CD8-positive, alpha-beta T cell (primary cell): ENCODE measurements at places on chromosomes 3 and 15.

DNA sequence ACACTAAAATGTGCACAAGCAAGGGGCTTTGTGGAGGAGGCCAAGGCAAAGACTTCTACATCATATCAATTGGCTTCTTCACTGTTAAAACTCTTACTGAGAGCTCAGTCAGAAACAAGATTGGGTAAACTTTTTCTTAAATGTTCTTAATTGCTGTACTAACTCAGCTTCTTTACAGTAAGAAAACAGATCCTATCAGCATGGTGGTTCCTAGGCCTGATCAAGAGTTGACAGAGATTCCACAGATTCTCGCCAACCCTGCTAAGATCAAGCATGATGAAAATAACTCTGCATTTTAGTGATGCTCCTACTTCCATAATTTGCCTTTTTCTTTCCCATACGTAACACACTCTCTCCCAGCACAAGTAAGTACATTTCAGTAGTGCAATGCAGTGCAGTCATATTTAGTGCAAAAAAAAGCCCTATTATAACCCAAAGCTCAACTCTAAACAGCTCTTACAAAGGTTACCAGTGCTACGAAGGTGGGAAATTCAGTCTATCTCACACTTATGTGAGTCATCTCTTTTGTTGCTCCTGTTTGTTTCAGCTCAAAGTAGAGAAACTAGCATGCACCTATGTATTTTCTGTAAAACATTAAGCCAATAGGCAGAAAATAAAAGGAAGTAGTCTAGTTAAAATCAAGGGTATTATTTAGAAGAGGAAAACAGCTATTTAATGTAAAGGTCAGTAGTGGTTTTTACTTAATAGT lies 29.9 kb downstream of the TIGIT start:
- DNase-seq: no peak

GRCh38 chr3:64578797-64579196 lies 109.0 kb downstream of the ADAMTS9 start:
- no peak for DNase-seq

- DNase-seq: no peak
These were observed 123.9 kb downstream of the RSRC1 start for GRCh38 chr3:158233791-158234190.

GRCh38 chr3:151426341-151426657 lies 34.6 kb downstream of the IGSF10 start:
- DNase-seq: no peak

DNA sequence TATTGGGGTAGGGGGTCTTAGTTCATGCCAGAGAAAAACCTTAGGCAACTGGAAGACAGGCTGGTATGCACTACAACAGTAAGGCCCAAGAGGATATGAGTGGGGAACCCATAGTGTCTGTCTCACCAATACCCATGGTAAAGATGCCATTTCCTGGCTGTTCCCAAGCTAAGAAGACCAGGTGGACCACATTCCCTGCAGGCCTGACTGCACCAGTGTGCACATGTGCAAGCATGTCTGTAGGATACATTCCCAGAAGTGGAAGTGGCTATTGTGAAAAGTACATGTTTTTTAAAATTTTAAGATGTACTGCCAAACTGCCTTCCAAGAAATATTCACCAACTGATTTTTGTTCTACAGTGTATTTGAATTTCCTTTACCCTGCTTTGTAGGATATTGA lies 207.3 kb upstream of the CTNNB1 start:
- no peak for DNase-seq

- no peak for DNase-seq
These were observed 27.1 kb downstream of the IP6K1 start for GRCh38 chr3:49759226-49759625.

- DNase-seq: no peak
These were observed 3.9 kb upstream of the HEG1 start for GRCh38 chr3:125059488-125060245.

- DNase-seq: no peak
These were observed 302.0 kb downstream of the CHST2 start for GRCh38 chr3:143421556-143421955.

GRCh38 chr3:179956416-179956830 lies 80.3 kb downstream of the PEX5L start:
- no peak for DNase-seq

DNA sequence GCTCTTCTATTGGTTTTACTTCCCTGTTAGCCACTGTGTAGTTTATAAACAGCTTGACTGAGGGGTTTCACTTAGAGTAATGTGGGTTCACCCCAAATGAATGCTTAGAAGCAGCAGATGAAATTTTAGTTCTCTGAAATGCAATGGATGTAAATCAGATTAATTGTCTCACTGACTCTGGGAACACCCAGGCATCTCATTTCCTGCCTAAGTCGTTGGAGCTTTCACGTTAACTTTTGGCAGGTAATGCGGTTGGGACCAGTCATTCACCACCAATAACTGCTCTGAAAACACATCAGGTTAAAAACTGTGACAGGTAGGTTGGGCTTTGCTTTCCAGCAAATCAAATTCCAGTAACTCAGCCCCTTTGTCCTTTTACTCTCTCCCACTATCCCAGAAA lies 775.4 kb downstream of the NTRK3 start:
- DNase-seq: no peak

GRCh38 chr3:135314237-135314636 lies 519.2 kb downstream of the EPHB1 start:
- DNase-seq: no peak

- DNase-seq: no peak
These were observed 14.1 kb downstream of the KLF15 start for GRCh38 chr3:126342991-126343648.

GRCh38 chr3:144263706-144264105 lies 292.1 kb downstream of the DIPK2A start:
- no peak for DNase-seq

DNA sequence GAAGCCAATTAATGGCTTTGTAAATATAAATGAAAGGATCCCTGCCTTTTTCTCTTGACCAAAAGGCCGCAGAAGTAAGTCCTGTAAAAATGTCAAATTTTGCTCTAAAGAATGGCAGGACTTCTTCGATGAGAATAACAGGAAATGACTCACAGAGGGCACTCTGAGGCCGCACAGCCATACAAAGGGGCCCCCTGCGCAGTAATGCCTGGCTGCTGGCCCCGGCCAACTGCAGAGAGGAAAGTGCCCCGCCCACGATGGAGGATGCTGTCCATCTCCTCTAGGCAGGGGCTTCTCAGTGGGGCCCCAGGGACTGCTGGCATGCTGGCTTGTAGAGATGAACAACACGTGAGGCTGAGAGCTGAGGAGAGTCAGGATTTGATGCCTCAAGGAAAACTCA lies 18.1 kb upstream of the SCN10A start:
- no peak for DNase-seq
